DMS153 (cell line): ENCODE measurements at places on chromosomes 2 and 18.

- no peak for DNase-seq
Observed at GRCh38 chr18:58292638-58293037, 248.6 kb downstream of the NEDD4L start.

DNA sequence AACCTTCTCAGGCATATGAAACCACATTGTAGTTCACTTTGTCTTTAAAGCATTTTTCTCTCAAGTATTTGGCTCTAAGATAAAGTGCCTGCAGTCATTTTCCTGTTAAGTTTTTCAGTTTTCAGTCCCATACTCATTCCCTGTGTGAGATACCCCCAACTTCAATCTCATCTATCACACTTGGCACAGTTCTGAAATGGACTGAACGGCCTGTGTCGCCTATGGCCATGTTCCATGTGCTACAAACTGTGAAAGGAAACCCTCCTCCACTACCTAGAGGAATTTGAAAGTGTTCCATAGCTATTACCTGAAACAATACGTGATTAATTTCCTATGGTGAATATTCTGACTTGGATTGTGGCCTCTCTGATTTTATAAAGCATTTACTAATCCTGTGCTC is 319.1 kb downstream of the CTNNA2 start:
- no peak for DNase-seq

GRCh38 chr2:126798276-126799140 is 100.2 kb upstream of the TEX51 start:
- DNase-seq, result no peak

GRCh38 chr2:160790738-160791137 is 297.1 kb upstream of the RBMS1 start:
- no peak for DNase-seq

GRCh38 chr2:6866275-6866671 is 566 bp upstream of the CMPK2 start:
- peak; percentile 8 for DNase-seq

- DNase-seq, result no peak
Observed at GRCh38 chr2:233369897-233370685, 15.8 kb downstream of the DGKD start.

- DNase-seq, result peak; percentile 18
Observed at GRCh38 chr18:907115-907884, 2.6 kb downstream of the ADCYAP1 start.

DNA sequence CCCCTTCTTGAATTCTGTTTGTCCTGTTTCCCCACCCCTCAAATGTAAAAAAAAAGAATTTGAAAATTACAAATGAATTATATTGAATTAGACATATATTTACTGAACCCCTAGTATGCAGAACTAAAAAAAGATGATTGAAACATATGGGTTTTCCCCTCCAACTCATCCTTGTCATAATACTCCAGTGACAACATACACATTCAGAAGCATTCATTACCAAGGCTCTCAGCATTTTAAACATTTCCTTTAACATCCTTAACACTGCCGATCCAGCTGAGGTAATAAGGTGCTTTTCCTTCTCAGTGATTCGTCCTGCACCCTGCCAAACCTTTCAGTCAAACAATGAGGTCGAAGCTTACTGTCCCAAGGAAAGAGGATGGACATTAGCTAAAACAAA is 53.1 kb upstream of the DTNB start:
- DNase-seq, result no peak

GRCh38 chr2:54570925-54571694 is 115.0 kb downstream of the SPTBN1 start:
- peak; percentile 32 for DNase-seq

DNA sequence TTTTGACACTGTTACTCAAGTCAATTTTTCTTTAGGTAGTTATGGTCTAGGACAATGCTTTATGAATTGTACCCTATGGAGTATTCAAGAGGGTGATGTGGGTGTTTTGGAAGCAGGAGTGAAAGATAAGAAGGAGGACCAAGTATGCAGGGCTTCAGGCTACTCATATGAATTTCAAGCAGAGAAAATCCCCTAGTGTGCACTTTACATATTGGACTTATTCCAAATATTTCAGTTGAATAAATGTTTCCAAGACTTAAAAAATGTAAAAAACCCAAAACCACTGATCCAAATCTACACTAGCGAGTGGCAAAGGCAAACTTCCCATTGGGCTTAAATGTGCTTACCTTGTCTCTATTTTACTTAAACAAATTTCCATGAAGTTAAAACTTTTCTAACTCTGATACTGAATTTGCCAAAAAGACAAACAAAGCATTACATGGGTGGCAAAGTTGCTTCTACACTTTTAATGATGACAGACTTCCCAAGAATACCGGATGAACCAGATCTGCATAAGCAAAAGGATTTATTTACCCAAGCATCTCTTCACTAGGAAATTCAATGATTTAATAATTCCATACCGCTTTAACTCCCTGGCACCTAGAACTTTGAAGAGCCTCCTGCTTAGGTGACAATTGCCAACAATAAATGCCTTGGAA is 1233.5 kb upstream of the NXPH2 start:
- DNase-seq, result no peak

DNA sequence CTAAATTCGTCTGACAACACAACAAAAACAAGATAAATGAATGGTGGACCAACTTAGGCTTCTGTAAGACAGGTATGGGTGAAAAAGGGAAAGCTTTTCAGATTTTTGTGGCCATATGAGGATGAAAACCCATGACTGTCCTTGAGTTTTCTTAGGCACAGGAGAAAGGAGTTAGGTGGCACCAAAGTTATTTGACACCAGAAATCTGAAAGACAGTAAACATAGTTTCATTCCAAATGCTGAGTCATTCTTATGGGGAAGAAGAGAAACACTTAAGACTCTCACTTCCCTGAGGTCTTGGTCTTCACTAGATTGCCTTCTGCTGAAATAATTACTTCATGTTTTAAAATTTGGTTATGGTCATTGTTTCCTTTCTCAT is 5.2 kb upstream of the GPD2 start:
- DNase-seq, result no peak

DNA sequence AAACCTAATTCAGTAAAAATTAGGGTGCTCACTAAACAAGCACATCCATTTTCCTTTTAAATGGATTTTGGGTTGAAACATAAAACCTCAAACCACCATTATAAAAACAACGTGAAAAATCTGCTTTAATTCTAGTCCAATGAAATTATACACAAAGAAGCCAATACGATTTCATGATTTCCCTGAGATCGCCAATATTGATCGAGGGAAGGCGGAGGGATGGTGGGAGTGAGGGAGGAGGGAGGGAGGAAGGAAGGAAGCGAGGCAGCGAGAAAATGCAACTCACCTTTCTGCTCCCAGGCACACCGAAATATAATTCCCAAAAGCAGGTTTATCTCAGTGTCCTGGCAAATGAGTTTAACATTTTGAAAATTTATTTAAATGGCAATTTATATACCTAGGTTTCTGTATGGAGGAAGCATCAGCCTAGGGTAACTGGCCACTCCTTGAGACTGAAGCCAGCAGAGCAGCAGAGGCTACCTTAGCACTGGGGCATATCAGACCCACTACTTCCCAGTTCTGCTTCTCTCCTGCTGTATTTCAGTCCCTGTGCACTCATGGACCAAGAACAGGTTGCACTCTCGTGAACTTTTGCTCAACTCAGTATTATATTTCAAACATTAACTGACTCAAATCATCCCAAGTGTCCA is 2.3 kb upstream of the ONECUT2 start:
- DNase-seq, result no peak
